ENCODE measurements at places on chromosomes 3 and 15.

DNA sequence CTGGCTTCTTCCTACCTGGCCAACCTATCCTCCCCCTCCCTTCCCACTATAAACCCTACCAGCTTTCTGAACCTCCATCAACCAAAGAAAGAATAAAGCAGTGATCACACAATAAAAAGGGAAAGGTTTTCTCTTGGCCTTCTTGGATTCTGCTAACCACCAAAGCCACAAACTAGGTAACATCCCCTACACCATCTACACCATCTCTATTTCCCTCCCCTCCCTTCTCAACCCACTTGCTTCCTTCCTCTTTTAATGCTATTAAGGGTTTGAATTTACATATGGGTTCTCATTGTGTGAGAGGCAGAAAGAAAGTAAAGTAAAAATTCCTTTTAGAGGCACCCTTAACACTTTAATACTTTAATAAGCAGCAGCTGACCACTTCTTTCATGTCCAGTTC, 25.8 kb upstream of the RSL24D1 start:
- DNase-seq = no peak

GRCh38 chr3:47015151-47015550, 35.7 kb downstream of the NBEAL2 start:
- DNase-seq = no peak

DNA sequence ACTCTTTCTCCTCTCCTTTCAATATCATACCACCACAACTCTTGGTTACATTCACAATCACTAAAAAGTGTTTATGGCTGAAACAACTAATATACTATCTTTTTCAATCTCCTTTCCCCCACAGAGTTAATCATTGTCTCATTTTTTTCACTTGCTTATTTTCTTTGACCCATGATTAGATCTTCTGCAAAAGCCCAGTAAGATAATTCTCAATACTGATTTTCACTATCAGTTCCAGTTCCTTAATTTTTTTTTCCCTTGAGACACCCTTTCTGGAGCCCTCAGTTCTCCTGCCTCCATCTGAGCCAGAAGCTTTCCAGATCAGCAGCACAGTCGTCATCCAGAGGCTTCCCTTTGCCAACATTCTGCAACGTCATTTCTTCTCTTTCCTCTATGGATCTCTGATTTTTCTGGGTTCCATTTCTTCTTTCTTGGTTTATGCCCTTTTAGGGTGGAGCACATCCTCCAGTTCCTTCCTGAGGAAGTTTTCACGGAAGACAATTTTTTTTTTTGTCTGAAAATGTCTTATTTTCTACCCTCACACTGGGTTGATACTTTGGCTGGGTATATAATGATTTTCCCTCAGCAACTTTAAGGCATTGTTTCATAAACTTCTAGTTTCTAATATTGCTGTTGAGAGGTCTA, 88.7 kb upstream of the C15orf39 start:
- no peak for DNase-seq

DNA sequence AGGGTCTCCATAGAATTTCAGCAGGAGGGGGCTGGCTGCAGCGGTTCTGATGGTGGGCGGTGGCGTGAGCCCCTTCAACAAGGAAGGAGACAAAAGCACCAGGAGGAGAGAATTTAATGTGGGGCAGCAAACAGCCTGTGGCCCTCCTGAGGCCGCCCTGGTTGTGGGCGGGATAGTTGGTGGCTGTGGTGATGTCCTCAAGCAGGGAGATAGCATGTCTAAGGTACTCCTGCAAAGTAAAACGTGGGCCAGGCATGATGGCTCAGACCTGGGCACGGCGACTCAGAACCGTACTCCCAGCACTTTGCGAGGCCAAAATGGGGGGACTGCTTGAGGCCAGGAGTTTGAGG, 94.0 kb downstream of the LRRK1 start:
- DNase-seq = no peak

DNA sequence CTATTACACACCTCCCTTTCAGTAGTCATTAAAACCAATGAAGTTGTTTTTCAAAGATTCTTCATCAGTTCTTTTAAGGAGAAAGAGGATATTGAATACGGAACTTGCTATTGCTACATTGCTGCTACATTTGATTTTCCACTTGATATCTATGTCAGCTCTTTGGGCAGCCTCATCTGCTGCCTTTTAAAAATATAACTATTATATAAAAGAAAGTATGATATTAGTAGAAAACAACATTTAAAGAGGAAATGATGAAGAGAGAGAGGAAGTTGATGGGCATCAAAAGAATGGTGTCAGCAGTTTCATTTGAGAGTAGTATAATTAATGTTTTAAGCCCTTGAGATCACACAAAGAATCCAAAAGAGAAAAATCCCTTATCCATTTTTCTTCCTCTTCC, 171.4 kb downstream of the NFKBIZ start:
- no peak for DNase-seq

DNA sequence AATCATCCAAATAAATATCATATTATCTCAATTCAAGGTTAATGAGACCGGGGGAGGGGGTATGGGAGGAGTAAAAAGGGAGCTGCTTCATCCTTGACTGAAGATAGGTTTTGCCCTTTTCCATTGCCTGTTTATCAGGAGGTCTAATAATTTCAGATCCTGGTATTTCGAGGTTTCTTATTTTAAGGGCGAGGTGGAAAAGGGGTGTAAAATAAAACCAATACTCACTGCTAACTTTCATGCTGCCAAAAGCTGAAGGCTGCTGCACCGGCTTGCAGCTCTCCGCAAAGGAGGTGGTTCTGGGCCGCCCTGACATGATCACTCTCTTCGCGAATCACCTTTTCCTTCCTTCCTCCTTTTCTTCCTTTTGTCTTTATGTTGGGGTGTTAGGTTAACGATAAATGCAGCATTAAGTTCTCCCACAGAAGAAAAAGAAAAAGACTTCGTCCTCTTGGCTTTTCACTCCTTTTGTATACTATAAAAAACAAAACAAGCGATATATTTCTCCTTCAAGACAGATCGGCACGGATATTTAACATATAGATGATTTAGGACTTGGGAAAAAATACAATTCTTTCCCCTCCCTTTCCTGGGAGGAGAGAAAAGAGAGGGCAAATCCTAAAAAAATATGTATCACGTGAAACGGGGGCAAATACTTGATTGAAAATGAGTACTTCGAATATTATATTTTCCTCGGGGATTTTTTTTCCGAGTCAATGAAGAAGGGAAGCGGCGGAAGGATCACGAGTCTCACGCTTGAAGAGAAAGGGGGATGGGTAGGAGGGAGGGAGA, 932 bp downstream of the GSK3B start:
- peak; percentile 44 for DNase-seq

DNA sequence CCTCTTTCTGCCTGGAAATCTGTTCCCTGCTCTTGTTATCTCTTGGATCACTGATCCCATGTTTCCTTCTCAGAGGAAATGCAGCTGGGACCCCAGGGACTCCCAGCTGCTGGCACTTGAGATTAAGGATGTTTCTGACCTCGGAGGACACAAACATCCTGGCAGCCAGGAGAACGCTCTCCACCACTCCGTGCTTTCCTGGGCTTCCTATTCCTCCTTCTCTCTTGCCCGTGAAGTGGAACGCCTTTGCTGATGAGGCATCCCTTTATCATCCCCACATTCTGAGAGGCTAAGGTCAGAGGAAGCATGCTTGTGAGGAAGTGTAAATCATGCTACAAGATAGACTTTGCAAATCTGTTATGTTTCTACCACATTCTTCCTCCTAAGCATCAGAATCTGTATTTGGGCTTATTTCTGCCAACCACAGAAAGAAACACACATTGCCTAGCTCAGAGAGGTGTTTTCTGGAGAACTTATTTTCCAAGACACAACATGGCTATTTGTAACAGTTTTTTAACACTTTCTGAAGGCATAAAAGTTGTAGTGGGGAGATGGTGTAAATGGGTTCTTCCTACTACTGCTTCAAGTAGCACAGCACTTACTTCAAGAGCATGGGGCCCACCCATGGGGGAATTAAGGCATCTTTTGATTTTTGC, 25.6 kb upstream of the LDHAL6B start:
- no peak for DNase-seq
